Right lung (tissue), 10 donors: ENCODE measurements at places on chromosomes 4 and X. TPM values are rescaled to one million over a fixed set of nuclear protein-coding genes. Genes with fewer than 3 reads are reported as not detected.

Gene BANK1
- 2.6 TPM for polyA plus RNA-seq

Gene HTR2C
- 0.15 TPM for polyA plus RNA-seq

Gene UTP3
- 37.2 TPM for polyA plus RNA-seq

Gene ARFIP1
- polyA plus RNA-seq, result 56.6 TPM

Gene GAB3
- 8.3 TPM for polyA plus RNA-seq
